CD8-positive, alpha-beta T cell (primary cell): ENCODE measurements at places on chromosomes 2 and 18.
A peak's percentile ranks its signal among the peaks of the same experiment; 100 is the strongest.

GRCh38 chr18:48621240-48621639 lies 82.4 kb downstream of the CTIF start:
- no peak for DNase-seq

DNA sequence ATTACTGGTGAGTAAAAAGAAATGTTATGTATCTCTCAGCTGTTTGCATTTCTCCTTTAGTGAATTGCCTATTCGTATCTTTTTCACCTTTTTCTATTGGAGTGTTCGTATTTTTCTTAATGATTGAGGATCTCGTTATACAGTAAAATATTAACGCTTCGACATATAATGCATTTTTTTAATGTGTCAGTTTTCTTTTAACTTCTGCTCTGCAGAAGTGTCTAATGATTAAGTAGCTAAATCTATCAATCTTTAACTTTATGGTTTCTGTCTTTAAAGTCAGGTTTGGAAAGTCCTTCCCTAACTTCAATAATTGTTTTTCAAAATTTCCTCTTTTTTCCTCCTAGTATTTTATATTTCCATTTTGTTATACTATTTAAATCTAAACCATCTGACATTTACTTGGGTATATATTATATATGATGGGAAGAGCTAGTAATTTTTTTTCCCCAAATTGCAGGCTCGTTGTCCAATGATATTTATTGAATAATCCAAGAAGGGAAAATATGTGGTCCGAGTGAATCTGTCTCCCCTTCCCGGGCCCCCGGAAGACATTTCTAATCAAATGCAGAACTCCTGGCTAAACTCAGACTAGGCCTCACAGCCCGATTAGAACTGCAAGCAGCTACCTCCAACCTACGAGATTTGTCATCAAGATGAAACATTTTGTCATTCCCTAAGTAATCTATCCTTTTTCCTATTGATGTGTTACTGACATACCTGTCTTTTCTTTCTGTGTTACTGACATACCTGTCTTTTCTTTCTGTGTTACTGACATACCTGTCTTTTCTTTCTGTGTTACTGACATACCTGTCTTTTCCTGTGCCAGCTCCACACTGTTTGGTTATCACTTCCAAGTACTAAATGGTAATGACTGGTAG lies 17.2 kb downstream of the PCBP1 start:
- no peak for DNase-seq

- DNase-seq: no peak
Measured at GRCh38 chr2:99198103-99198841, 17.3 kb downstream of the MRPL30 start.

- no peak for DNase-seq
Measured at GRCh38 chr2:223765221-223765785, 72.1 kb downstream of the AP1S3 start.

- DNase-seq: no peak
Measured at GRCh38 chr2:79994161-79994560, 310.4 kb downstream of the LRRTM1 start.

GRCh38 chr2:45575881-45576280 lies 35.2 kb downstream of the SRBD1 start:
- DNase-seq: no peak

- DNase-seq: peak; percentile 20
Measured at GRCh38 chr2:43051338-43051737, 175.1 kb downstream of the ZFP36L2 start.

- no peak for DNase-seq
Measured at GRCh38 chr2:134287323-134287722, 33.5 kb downstream of the MGAT5 start.

DNA sequence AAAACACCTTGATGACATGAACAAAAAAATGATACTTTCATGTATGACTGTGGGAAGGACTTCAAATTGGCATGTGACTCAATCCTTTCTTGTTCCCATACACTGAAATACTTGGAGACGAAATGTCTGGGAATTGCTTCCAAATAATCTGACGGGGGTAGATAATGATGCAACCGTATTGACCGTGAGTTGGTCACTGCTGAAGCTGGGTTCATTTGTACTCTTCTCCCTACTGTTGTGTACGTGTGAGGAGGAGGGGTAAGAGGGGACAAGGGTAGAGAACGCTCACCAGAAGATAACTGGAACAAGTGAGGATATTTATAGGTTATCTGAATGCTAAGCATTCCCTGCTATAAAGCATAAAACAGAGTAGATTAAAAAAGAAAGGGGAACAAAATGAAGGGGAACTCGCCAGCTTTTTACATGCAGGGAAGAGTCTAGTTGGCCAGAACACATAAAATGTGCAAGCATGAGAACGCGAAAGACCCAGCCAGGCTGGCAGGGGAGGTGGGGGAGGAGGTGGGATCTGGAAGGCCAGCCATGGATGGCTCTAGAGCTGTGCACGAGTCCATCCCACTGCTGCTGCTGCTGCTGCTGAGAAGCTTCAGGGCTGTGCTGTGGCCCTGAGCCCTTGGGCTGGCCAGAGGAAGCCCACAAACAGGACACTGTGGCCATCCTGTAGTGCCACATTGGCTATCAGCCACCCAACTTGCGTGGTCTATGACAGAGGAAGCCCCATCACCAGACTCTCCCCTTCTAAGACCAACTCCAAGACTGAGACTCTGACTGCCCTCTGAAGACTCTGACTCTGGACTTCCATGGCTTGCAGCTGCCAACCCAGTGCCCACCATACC lies 15.2 kb upstream of the CETN1 start:
- no peak for DNase-seq

DNA sequence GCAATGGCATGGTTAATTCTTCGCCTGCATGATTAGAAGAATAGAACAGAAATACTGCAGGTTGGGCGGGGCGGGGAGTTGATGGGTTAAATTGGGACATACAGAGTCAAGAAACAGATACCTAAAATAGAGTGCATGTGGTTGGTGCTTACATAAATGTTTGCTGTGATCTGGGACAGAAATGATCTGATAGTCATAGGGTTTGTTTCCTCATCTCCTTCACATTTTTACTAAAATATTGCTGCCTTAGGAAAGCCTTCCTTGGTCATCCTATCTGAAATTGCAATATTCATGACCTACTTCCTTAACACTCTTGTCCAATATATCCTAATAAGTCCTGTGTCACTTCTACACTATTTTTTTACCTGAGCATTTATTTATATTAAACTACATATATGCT lies 163.9 kb downstream of the TMEFF2 start:
- no peak for DNase-seq

GRCh38 chr2:201730651-201731285 lies 32.3 kb upstream of the MPP4 start:
- no peak for DNase-seq

GRCh38 chr18:10826400-10826799 lies 300.6 kb downstream of the NAPG start:
- DNase-seq: no peak

DNA sequence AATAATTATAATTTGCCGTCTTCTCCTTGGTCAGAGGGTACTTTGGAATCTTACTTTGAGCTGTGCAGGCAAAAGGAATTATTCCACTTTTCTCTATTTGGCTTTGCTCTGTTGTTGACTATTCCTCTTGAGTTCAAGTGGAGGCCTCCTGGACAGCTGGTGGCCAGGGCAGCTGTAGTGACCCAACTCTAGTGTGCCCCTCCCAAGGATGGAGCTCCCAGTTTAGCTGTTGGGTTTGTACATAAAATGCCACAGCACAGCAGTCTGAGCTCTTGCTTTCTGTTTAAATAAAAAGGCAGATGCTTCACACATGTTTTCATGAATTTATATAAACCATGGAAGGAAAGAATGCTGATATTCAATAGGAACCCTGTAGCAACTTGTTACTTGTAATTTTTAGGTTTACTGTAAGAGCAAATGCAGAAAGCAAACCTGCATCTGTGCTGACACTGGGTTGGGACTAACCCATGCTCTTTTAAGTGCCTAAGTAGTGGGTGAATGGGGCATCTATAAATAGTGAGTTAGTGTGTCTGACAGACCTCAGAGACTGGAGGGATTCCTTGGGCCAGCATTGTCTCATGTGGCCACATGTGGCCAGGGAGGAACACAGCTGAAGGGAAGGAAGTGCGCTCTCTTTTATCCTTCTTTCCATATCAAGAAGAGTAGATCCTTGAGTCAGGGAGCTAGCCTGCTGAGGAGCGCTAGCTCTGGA lies 121.8 kb downstream of the FHOD3 start:
- DNase-seq: no peak

DNA sequence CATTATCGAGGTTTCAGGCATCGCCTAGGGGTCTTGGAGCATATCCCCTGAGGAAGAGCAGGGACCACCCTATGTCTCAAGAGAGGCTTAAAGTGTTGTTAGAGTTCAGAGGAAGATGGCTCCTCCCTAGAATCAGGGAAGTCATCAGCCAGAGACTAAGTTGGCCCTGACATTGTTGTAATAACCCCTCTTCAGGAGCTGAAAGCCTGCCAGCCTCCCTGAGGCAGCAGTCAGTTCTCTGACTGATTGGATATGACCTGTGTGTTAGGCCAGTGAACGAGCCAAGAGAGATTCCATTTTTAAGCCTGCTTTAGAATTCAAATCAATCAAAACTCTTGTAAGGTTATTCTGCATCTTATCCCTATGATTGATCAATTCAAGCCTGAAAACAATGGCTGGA lies 34.9 kb downstream of the ARHGAP28 start:
- DNase-seq: no peak

- DNase-seq: no peak
Measured at GRCh38 chr2:12589802-12590320, 126.9 kb upstream of the TRIB2 start.

DNA sequence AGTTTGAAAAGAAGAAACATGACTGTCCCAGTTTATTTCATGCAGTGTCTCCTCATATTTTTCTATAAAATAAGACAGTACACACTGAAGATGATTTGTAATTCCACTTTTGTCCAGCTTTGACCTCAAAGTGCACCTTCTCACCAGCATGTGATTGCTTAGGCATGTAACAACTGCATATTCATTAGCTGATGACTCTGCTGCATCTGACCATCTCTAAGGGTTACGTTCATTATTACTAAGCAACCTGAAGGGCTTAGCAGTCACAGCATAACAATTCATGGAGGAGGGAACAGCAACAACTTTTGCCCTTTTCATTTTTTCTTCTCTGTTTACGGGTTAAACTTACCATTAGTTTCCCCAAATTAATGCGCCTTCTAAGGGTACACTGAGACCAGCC lies 330.6 kb upstream of the PIK3C3 start:
- DNase-seq: no peak

GRCh38 chr2:221850076-221850475 lies 278.0 kb upstream of the EPHA4 start:
- DNase-seq: no peak

DNA sequence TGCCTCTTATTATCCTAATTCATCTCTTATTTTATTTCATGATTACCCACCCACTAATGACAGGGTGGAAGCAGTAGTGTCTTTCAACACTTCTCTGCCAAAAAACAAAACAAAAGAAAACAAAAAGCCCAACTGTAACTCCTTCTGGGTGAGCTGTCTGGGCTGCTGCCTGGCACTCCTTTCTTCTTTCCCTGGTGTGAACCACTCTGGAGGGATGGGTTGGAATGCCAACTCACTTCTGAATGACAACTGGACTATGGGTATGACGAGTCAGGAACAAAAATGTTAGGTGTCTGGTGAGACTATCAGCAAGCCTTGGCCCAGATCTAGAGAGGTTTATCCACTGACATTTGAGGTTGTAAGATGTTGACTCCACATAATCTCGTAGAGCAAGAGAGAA lies 88.3 kb upstream of the ITGB6 start:
- DNase-seq: no peak

- no peak for DNase-seq
Measured at GRCh38 chr18:46917803-46918600, 600 bp downstream of the KATNAL2 start.

DNA sequence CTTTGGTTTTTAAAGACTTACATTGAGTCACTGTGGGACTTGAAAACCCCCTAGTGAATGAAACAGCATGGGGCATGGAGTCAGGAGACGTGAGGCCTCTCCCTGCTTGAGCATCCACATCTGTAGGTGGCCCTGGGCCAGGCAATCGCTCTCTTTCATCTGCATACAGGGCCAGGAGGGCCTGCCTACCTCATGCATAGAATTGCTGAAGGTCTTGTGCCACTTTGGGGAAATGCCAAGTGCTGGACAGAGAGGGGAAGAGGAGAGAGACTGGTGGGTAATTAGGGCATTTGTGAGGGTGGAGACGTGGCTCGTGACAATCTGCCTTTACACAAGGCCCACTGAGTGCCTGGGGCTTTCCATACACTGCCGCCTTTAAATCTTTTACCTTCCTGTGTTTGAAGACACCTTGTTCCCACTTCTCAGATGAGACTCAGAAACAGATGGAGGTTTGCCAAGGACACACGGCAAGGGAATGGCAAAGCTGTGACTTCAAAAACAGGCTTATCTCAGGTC lies 322.2 kb upstream of the HS6ST1 start:
- DNase-seq: no peak

- DNase-seq: no peak
Measured at GRCh38 chr2:230773039-230773773, 60.6 kb downstream of the CAB39 start.

GRCh38 chr2:101030866-101031554 lies 28.9 kb downstream of the RPL31 start:
- DNase-seq: no peak

DNA sequence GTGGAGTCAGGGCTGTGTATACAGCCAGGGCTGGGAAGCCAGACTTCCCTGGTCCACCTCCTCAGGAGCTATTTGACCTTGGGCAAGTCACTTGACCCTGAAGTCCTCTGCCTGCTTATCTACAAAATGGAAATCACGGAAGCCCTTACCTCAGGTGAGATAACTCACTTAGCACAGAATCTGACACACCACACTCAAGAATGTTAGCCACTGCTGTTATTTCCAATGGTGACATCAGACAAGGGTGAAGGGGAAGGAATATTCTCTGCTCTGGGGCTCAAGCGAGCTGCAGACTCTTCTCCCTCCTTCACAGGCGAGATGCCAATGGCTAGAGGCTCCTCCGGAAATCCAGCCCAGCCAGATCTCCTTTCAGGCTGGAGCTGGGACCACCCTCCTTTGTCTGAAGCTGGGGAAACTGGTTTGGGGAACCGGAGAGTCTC lies 189.6 kb downstream of the HAUS1 start:
- DNase-seq: no peak

GRCh38 chr2:174327021-174327840 lies 7.5 kb upstream of the SP9 start:
- DNase-seq: no peak

GRCh38 chr2:24233321-24233720 lies 58.5 kb downstream of the FAM228A start:
- DNase-seq: no peak

GRCh38 chr2:206858687-206859329 lies 80.5 kb upstream of the CPO start:
- no peak for DNase-seq

- DNase-seq: no peak
Measured at GRCh38 chr2:209191139-209191538, 232.7 kb upstream of the MAP2 start.

DNA sequence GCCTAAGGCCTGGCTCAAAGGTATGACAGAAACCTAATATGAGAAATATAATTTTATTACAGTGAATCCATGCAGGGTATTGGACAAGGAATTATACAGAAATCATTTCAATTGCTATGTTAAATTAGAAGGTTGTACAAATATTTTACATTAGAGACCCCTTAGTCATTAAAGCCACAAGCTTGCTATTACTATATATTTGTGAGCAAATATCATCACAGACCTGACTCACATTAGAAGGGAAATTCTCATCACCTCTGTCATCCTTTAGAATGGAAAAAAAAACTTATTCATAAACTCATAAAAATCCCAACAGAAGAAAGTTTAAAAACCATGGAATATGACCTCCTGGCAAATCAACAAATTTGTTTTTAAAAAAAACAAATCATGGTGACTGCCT lies 277.9 kb downstream of the DCC start:
- DNase-seq: no peak
